ENCODE measurements at places on chromosomes 11 and 22. TPM values are rescaled to one million over a fixed set of nuclear protein-coding genes. Genes with fewer than 3 reads are reported as not detected.

GRCh38 chr11:46047520-46047919 is 73.7 kb downstream of the PHF21A start:
- DNase-seq: peak; percentile 86

DNA sequence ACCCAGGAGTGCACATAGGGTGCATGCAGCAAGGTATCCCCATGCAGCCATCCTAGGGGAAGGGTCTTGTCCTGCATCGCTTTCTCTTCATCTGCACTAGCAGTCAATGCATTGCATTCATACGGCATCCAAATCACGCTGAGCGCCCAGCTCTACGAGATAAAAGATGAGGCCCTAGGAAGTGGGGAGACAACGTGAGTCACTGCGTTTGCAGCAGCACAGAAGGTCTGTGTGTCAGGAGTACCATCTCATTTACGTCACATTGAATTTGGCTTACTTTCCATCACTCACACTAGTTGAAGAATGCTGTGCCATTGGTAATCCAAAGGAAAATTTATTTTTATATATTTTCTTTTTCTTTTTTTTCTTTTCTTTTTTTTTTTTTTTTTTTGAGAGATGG is 2.5 kb upstream of the ST14 start:
- no peak for DNase-seq

GRCh38 chr11:774873-775592 is 2.3 kb downstream of the GATD1 start:
- peak; percentile 59 for DNase-seq

DNA sequence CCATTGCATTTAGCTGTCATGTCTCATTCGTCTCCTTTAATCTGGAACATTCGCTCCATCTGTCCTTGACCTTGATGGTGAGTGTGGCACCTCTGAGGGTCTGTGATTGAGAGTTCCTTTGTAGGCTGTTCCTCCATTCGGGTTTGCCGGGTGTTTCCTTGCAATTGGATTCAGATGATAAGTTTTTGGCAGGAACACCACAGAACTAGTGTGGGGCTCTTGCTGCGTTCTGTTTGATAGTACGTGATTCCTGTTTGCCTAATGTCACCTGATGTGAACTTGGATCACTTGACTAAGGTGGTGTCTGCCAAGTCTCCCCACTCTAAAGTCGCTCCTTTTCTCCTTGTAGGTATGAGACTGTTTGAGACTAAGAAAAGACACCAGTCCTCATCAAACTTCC is 109.7 kb upstream of the TMEM45B start:
- no peak for DNase-seq

DNA sequence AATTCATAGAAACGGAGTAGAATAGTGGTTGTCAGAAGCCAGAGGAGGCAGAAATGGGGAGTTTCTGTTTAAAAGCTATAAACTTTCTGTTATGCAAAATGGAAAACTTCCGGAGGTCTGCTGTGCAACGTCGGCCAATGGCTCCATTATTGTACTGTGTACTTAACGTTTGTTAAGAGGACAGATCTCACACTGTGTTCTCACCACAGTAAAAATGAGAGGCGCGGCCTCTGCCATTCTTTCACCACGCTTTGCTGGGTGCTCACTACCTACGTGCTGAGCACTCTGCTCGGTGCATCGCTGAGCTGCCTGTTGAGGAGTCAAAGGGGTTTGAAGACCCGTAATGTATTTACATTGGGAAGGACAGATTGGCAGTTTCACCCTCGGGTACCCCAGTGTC is 218.8 kb upstream of the B3GAT1 start:
- no peak for DNase-seq

GRCh38 chr22:32796865-32797573 is 4.5 kb upstream of the TIMP3 start:
- DNase-seq: peak; percentile 49

GRCh38 chr11:33630936-33631748 is 69.5 kb downstream of the C11orf91 start:
- peak; percentile 73 for DNase-seq

GRCh38 chr11:112300094-112300786 is 39.6 kb upstream of the PLET1 start:
- DNase-seq: no peak

DNA sequence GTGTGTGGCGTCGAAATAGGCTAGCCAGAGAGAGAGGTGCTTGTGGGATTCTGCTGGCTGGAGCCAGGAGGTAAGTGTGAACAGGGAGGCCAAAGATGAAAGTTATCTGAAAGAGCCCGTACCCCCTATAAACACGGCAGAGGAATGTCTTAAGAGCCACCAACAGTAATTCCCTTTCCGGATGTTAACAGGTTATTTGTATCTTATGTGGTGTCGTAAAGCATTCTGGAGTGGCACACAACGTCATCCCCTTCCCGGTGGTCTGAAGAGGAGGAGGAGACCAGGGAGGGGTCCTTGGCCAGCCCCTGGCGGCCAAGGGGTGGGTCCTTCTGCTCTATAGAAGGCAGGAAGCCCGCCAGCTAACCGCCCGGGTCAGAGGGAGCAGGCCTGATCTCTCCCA is 39.5 kb downstream of the MACROD1 start:
- DNase-seq: no peak

DNA sequence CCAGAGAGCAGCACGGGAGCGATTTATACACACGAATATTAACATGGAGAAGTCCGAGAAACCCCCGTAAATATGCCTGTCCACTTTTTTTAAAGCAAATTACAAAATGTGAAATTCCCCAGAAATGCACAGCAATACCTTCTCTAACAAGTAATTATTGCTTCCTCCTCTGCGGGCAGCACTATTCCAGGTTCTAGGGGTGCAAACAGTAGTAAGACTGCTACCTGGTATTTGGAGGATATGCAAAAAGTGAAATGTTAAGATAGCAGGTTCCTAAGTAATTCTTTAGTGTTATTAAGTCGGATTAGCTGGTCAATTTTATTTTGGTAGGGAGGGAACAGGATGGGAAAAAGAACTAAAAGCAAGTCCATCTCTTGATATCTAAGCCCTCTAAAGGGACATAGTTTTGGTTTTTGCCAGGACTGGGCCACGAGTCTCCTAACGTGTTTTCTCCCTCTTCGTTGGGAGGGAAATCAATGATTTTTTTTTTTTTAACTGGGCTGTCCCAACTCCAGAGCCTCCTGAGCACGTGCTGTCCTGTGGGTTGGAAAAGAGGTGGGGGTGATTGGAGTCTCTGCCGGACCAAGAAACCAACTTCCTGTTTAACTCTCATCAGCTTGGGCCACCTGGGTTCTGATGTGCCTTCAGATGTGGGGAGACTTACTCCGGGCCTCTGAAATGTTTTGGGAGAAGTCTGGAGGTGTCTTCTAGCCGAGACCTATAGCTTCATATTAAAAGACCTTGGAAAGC is 1.7 kb upstream of the XBP1 start:
- DNase-seq: peak; percentile 20

- no peak for DNase-seq
Measured at GRCh38 chr22:20816559-20816958, 42.1 kb downstream of the PI4KA start.

DNA sequence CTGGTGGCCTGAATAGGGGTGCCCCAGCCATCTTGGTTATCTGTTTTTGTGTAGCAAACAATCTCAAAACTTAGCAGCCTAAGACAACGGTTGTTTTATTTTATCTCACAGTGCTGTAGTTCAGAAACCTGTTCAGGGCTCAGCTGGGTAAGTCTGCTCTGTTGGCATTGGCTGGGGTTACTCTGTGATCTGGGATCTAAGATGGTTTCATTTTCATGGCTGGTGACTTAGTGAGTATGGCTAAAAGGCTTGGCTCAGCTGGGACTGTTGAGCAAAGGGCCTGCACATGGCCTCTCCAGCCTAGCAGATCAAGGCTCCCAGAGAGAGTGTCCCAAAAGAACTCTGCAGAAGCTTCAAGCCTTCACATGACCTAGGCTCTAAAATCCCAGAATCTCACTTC is 60.8 kb upstream of the POU2AF1 start:
- DNase-seq: no peak

GRCh38 chr22:23226497-23226850 is 46.2 kb downstream of the BCR start:
- no peak for DNase-seq

- DNase-seq: no peak
Measured at GRCh38 chr11:79033833-79034232, 407.0 kb downstream of the TENM4 start.

DNA sequence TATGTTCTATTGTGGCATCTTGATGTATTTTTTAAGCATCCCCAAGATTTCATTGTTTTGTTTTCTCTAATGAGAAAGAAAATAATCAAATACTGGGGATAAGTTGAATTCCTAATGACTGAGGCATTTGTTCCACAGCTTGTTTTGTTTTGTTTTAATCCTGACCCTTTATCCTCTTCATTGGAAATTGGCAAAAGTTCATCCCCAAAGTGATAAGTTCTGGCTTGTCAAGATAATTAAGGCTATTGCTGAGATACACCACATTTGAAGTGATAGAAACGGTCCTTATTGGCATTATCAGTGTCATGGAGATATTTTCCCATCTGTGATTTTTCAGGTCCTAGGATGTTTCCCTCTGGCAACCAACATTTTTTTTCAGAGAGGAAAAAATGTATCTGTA is 65.0 kb downstream of the SLC36A4 start:
- no peak for DNase-seq

GRCh38 chr11:74069146-74070046 is 60.5 kb upstream of the UCP3 start:
- peak; percentile 30 for DNase-seq

- no peak for DNase-seq
Measured at GRCh38 chr11:117816846-117817367, 7.6 kb downstream of the FXYD2 start.

Gene OR10D3
- not detected for total RNA-seq

Gene MFRP
- total RNA-seq: not detected

Gene NELL1
- not detected for total RNA-seq

Gene FOLR2
- total RNA-seq: not detected

Gene CABP4
- not detected for total RNA-seq

Gene SLC25A45
- 0.77 TPM for total RNA-seq

Gene SCUBE1
- total RNA-seq: not detected

Gene NRXN2
- not detected for total RNA-seq

Gene SPTBN2
- total RNA-seq: 67.3 TPM

All from bronchial epithelial cell (primary cell).